ENCODE measurements at places on chromosomes 5 and 9. TPM values are rescaled to one million over a fixed set of nuclear protein-coding genes. Genes with fewer than 3 reads are reported as not detected.

DNA sequence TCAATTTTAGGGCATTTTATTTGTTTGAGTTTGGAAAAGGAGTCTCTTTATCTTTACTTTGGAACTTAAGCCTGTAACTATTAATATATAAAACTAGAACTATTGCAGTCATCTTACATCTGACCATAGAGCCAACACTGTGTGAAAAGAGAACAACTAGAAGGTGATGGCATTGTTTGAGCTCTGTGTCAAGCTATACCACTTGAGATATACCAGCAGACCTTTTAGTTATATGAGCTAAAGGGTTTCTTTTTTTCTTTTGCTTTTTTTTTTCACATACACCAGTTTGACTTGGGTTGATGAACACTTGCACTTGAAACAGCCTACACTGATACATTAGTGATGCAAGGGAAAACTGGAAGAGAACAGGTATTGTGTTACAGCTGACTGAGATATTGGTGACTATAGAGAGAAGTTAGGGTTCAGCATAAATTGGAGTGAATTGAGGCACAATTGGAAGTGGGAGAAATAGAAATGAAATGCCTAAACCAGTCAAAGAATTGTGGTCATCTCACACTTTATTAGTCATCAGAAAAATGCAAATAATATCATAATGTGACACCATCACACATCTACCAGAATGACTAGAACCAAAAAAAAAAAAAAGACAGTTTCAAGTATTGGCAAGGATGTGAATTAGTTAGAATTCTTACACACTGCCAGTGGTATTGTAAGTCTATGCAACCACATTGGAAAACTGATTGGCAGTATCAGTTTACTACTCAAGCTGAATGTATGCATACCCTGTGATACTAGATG lies 60.9 kb downstream of the ADRB2 start:
- DNase-seq: no peak

SHC3 gene
- 0.03 TPM for total RNA-seq

PELO gene
- total RNA-seq: 22.8 TPM

DNA sequence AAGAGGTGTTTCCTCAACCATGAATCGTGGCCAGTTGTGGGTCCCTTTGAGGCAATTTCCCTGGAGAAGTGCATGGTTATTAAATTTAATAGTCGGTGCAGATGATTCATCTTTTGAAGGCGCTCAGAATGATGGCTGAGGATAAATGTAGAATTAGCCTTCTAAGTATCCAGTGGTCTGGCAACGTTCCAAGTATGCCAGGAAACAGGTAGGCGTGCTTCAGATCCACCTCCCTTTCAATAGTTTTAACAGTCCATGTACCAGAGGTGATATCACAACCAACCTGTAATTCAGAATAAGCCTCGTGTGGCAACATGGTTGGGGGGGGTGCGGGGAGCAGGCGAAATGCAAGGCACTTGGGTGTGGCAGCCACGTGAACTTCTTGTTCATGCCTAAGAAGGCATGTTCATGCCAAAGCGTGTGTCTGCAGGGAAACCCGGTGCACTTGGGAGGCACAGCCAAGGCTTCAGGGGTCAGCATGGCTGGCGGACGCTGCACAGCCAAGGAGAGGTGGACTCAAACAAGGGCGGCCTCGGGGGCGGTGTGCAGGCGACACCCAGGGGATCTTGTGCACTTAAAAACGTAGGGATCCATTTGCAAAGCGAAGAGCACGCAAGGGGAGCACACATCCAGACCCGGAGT lies 5.2 kb upstream of the NKD2 start:
- no peak for DNase-seq

DNA sequence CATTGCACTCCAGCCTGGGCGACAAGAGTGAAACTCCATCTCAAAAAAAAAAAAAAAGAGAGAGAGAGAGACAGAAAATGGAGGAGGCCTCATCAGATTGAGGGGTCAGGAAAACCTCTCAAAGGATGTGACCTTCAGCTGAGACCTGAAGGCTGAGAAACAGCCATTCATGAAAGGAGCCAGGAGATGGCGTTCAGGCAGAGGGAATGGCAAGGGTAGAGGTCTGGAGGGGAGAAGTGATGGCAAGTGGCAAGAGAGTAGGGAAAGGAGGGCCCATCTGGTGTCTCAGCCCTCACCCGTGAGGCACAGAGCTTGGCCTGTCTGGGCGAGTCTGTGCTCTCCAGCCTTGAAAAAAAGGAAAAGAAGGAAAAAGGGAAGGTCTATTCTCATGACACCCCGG lies 17.0 kb downstream of the CAMK2A start:
- DNase-seq: peak; percentile 81

DNA sequence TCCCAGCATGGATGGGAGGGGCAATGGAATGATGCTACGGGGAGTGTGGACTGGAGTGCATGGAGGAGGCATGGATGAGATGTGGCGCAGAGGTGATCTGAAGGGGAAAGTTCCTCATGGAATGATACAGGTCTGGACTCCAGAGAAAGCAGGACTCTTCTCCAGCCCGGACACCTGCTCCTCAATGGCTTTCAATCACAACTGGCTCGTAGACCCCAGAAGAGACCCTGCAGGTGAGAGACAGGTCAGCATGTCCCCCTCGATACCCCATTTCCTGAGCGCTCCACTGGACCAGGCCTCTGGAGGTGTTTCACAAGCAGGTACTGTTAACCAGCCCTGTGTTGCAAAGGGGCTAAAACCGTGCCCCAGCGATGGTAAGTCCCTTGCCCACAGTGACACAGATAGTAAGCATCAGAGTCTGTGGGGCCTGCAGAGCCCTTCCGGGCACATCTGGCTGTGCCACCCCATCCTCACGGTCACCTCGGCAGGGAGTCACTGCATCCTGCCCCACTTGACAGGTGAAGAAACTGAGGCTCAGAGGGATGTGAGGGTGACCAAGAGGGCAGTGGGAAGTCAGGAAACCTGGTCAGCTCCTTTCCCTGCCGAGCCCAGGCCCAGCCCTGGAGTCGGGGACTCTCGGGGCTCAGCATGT lies 5.5 kb upstream of the DPM2 start:
- DNase-seq: no peak

NSD1 gene
- 21.9 TPM for total RNA-seq

GRCh38 chr9:113340011-113340699 lies at the start of gene WDR31:
TSS of gene WDR31 (minus strand) at chr9:113340275. CDS start at chr9:113332022, 8,253 bp downstream.
- peak; percentile 85 for DNase-seq

Data from SK-MEL-5 (cell line).